Heart left ventricle (tissue), 16 donors: ENCODE measurements at places on chromosomes 11 and 22. TPM values are rescaled to one million over a fixed set of nuclear protein-coding genes. Genes with fewer than 3 reads are reported as not detected.

DNA sequence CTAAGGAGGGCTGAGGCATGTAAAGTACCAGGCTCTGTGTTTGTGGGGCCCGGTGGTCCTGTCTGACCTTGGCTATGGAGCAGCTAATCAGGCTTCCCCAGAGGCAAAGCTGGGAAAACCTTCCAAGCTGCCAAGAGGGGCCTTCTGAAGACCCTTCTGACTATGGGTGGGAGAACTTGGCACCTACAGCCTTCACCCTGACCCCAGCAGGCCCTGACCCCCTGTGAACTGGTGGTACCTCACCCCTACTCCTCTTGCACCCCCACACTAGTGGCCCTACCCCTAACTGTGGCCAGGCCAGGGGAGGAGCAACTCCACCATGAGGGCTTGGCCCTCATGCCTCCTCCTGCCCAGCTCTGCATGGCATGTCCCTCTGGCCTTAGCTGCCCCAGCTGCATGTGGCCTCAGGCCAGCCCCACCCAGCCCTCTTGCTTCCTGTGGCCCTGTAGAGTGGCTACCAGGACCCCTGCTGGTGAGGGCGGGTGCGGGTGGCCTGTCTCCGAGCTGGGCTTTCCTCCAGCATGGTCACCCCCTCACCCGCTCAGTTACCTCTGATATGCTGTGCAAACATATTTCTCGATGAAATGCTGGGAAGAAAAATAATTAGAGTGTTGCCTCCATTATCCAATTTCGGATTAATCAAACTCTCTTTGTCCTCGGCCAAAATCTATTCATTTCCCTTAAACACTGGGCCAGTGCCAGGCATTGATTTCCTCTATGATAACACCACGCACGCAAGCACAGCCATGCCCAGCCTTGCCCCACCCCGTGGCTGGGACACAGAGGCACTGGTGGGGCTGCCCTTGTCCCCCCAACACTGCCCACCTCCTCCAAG is 7.5 kb downstream of the GNAZ start:
- no peak for DNase-seq

GRCh38 chr11:73019996-73020395 is 122.1 kb downstream of the FCHSD2 start:
- no peak for DNase-seq

DNA sequence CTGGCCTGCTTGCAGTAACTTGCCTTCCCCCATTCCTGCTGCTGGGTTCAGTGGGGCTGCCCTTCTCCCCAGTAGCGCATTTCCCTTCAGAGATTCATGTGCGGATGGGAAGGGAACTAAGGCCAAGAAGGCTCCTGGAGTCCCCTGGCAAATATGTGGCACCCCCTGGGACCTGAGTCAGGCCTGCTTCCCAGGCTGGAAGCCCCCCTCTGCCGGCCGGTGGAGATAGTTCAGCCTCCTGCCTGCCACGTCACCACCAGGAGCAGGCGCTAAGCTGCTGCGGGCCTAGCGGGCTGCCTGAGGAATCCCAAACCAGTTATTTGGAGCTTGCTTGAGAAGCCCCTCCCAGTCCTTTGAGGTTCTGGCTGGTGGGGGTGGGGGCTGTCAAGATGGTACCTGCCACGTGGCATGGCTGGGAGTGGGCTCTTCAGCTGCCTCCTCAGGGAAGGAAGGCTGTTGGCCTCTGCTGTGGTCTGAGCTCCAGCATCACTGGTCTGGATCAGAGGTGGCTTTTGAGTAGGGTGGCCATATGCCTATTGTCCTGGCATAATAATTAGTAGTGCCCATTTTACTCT is 2.0 kb downstream of the SERPINH1 start:
- peak; percentile 78 for DNase-seq

DNA sequence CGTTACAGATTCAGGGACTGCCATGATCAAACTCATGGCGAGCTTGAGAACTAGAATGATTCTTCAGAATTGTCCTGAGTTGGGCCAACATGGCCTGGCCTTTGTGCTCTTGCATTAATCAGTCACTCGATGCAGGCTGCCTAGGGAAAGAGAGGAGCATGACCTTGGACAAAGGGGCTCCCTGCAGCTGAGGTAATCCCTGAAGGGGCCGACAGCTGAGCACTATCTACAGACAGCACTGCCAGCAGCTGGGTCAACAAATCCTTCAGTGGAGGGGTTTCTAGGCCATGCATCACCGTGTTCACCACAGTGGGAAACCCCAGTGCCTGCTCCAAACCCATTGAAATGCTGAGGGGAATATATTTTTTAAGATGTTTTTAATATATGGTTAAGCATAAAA is 159.5 kb upstream of the POU2AF2 start:
- DNase-seq, result no peak

GRCh38 chr11:57203882-57204480 is 22.2 kb downstream of the LRRC55 start:
- no peak for DNase-seq

GRCh38 chr11:127493330-127494022 is 492.9 kb upstream of the KIRREL3 start:
- DNase-seq, result no peak

DNA sequence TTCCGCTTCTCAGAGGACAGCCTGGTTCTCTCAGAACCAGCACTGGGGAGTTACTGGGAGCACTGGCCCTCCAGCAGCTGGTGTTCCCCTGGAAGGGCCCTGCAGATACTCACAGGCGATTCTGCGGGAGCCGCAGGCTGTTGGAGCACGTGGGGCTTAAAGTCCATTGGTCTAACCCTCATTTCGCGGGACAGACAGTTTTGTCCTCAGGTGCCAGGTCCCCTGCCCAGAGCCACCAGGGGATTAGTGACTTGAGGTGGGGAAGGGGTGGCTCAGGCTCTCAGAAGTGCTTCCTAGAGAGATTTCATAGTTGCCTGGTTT is 53.9 kb downstream of the CACNA1I start:
- no peak for DNase-seq

DNA sequence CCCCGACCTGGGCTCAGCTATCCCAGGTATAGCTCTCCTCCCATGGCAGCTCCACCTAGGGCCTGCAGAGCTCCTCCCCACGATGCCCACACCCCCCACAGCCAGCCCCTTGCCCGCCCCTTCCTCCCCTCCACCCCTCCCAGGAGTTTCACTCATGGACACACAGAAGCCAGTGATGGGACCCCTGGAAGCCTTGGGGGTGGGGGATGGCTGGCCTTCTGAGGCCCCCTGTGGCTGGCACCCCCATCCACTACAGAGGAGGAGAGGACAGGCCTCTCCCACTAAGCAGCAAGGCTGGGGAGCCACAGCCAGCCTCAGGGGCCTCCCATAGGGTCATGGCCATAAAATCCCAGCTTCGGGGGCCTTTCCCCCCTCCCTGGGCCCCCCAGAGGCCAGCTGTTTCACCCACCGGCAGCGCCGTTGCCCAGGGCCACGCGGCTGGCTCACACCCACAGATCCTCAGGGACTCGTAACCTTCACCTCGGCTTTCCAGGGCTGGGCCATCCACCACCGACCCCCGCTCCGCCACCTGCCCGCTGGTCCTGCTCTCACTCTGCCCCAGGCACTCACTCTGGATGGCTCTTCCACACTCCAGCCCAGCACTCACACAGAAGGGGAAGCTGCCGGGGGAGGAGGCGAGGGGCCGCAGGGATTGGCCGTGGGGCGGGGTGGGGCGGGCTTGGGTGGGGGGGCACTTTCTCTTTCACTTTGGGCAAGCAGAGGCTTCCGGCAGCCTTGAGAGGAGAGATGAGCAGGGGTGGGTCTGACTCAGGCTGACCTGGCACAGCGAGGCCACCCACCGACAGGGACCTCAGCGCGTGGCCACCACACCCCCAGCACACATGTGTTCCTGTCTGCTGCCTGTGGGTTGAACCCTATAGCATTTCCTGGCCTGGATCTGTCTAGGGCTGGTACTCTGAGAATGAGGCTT is 2.2 kb downstream of the SLC25A22 start:
- DNase-seq, result peak; percentile 74

GRCh38 chr11:13277768-13278608 is at the start of gene BMAL1:
Gene BMAL1 (plus strand): TSS chr11:13277790. CDS start chr11:13354309, 76,519 bp downstream.
- peak; percentile 75 for DNase-seq

- no peak for DNase-seq
Measured at GRCh38 chr11:26820739-26821138, 98.9 kb upstream of the SLC5A12 start.

DNA sequence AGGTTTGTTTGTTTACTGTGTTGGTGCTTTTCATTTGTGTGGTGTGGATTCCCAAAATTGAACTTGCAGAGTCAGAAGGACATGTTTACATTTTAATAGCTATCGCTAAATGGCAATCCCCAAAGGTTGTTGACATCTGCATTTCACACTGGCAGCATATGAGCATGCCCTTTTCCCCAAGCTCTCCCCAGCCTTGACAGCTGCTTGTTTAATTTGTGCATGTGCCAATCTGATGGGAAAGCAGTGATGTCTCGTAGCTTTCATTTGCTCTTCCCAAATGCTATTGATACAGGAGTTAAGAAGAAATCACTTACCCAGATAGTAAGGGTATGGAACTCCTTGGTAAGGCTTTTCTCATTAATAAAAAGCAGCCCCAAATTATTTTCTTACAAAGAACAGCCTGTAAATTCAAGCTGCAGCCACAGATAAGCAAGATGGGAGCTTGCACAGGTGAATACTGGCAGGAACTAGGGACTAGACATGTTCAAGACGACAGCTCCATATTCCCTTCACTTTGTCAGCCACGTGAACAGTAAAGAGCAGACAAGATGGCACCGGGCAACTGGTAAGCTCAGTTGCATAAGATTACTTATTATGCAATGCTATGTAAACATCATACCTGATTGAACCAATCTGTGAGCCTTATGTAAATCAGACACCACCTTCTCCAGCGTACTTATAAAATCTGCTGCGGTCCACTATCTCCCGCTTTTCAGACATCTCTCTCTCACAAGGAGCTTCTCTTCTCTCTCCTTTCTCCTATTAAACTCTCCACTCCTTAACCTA is 87.4 kb downstream of the IGLL5 start:
- DNase-seq, result no peak

DNA sequence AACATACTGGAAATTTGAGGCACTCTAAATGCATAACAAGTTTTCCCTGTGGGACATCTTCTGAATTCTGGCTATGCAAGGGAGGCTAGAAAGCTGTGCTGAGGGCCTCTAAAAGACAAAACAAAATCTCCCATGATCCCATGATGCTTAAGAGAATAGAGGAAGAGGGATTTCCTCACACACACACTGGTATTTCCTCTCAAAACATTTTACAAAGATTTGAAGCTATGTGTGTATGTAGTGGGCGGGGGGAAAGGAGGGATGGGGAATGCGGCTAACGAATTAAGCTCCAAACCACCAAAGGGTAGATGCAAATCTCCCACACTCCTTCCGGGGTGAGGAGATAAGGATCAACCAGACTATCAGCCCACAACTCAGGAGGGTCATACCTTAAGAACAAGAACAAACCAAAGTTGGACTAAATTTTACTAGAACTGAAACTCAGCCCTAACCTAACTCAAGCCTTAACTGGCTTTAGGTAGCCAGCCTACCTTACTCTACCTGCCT is 6.0 kb downstream of the OR2AT4 start:
- DNase-seq, result no peak

DNA sequence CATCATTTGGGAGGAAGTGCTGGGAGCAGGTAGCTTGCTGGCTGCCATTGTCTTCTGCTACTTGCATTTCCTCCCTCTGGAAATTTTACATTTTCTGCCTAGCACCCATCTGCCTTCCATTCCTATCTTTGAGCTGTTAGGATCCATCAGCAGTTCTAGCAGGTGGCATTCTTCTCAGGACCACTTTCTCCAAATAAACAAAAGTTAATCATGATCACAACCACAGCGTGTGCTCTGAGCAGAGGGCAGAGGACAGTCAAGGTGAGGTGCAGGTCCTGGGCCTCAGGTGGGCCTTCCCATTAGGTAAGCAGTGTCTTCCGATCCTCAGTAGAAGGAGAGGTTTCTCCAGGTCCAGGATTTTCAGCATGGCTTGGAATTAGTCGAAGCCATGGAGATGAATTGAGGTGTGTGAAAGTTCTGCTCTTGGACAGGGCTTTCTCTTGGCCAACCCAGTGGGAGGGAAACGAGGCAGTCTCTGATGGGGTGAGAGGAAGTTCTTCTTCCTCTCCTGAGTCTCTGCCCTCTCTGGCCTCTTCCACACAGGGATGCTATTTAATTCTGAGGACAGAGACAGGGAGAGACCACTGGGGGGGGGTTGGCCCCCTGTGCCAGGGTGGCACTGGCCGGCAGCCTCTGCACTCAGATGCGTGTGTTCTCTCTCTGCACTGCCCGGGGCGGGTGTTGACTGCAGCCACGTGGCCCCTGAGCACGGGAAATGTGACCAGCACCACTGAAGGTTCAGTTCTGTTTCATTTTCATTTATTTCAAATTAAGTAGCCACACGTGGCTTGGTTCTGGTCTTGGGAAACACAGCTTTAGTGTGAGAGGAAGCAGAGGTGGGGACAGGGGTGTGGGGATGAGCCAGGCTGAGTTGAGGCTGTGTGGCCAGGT is 170.8 kb downstream of the TBC1D22A start:
- DNase-seq, result no peak

DNA sequence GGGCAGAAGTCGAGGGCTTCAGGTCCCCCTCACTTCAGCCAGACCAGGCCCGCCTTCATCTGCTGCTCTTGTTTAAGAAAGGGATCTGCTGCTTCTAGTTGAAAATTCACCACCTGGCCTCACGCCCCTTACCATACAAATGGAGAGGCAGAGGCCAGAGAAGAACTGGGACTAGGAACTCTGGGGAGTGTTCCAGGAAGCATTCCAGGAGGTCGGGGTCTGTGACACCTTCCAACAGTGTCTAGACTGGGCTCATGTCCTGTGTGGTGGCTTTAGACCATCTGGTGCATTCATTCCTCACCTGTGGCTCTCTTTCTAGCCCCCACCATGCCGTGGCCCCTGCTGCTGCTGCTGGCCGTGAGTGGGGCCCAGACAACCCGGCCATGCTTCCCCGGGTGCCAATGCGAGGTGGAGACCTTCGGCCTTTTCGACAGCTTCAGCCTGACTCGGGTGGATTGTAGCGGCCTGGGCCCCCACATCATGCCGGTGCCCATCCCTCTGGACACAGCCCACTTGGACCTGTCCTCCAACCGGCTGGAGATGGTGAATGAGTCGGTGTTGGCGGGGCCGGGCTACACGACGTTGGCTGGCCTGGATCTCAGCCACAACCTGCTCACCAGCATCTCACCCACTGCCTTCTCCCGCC is 12.3 kb downstream of the TSKU start:
- DNase-seq, result no peak

- DNase-seq, result no peak
Measured at GRCh38 chr11:108144615-108145014, 23.2 kb downstream of the ACAT1 start.

FXYD6 gene
- 51.2 TPM for polyA plus RNA-seq

OR10A2 gene
- polyA plus RNA-seq, result not detected

CATSPERZ gene
- not detected for polyA plus RNA-seq

MB gene
- polyA plus RNA-seq, result 16,360 TPM

EHD1 gene
- 50.4 TPM for polyA plus RNA-seq

TAF1D gene
- 57.6 TPM for polyA plus RNA-seq

ARHGAP20 gene
- polyA plus RNA-seq, result 0.08 TPM

C22orf42 gene
- not detected for polyA plus RNA-seq

SCARF2 gene
- polyA plus RNA-seq, result 1.5 TPM

ADM gene
- polyA plus RNA-seq, result 14.6 TPM

KDELR3 gene
- 7.8 TPM for polyA plus RNA-seq

DERL3 gene
- 1.4 TPM for polyA plus RNA-seq

LYVE1 gene
- polyA plus RNA-seq, result 8.5 TPM

OPCML gene
- polyA plus RNA-seq, result 0.04 TPM

FIBIN gene
- 5.4 TPM for polyA plus RNA-seq
